ENCODE measurements at places on chromosomes 4 and X.

DNA sequence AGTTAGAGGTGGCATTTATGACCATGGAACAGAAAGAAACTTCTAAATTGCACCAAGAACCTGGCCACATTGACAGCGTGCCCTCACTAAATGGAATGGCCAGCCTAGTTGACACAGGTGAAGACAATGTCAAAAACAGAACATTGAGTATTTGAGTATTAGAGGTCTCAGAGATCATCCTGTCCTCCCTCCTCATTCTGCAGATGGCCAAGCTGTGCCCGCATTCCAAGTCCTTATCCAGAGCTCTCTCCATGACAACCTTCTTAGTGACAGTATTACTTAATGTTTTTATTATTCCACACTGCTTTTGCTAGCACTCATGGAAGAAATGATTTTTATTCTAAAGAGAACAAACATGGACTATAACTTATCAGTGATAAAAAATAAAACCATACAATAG is 9.9 kb upstream of the CCDC110 start:
- DNase-seq: no peak

DNA sequence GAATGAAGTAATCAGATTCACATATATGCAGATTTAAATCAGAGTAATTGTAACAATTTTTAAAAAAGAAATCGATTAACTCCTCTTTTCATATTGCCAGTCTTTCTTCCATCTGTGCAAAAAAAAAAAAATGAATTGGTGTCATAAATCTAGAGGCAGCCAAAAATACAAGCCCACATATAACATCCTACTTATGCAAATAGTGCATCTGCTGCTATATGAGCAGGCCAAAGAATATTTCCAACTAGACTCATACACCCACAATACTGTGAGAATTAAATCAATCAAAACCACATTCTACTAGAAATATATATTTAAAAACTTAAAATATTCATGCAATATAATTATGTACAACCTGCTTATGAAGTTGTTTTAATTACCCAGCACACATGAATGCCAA is 298.1 kb upstream of the TRAM1L1 start:
- DNase-seq: no peak

GRCh38 chrX:17027931-17028330 is 81.5 kb downstream of the REPS2 start:
- DNase-seq: no peak

- DNase-seq: no peak
Observed at GRCh38 chrX:10697616-10698317, 77.4 kb upstream of the MID1 start.

GRCh38 chr4:185470501-185471195 is 885 bp downstream of the CCDC110 start:
- DNase-seq: peak; percentile 67

DNA sequence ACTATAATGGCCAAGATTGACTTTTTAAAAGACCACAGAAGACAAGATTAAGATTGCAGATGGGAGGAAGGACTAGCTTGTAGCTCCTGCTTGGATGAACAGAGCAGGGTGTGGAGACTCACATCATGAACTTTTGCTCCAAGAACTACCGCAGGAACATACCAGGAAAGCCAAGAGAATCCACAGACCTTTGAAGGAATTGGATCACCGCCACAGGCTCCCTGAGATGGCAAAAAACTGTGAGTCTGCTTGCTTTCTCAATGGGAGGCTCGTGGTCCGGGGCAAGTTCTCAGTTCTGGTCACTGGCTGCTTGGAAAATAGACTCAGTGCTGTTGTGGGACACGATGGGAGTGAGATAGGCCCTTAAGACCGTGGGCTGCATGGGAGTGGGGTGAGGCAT is 276.6 kb downstream of the CCSER1 start:
- DNase-seq: no peak

- no peak for DNase-seq
Observed at GRCh38 chrX:66013194-66013816, 26.6 kb downstream of the VSIG4 start.

GRCh38 chrX:103367502-103367901 is 8.8 kb upstream of the BEX3 start:
- no peak for DNase-seq

DNA sequence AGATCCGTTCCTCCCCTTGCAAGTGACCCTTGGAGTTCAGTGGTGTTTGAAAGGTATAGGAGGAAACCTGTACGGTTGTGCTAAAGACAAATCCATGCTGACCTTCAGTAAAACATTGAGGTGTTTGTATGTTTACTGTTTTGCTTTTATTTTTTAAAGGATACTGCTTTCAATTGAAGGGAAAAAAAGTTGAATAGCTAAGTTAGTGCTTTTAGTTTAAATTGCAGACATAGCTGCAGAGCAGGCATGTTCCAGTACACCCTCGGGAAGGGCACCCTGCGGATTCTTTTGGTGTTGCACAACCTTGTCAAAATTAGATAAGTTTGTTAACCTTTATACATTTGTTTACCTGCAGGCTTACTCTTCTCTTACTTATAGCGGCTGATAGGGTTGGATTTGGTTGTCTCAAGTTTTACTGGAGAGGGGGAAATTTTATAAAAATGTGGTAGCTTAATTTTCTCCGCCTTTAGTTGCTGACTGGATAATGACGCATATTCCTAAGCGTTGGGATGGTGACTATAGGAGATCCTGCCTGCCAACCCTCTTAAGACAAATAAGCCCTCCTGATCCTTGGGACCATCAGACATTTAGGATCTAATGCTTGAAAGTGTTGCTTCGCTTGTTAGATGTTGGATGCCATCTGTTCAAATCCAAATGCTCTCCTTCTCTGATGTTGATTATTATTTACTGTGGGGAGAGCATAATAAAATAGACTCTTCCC is 2.0 kb downstream of the RAPGEF2 start:
- DNase-seq: no peak
